Left ventricle myocardium inferior (tissue), 1 donor: ENCODE measurements at places on chromosomes 3 and 15. TPM values are rescaled to one million over a fixed set of nuclear protein-coding genes. Genes with fewer than 3 reads are reported as not detected.

DNA sequence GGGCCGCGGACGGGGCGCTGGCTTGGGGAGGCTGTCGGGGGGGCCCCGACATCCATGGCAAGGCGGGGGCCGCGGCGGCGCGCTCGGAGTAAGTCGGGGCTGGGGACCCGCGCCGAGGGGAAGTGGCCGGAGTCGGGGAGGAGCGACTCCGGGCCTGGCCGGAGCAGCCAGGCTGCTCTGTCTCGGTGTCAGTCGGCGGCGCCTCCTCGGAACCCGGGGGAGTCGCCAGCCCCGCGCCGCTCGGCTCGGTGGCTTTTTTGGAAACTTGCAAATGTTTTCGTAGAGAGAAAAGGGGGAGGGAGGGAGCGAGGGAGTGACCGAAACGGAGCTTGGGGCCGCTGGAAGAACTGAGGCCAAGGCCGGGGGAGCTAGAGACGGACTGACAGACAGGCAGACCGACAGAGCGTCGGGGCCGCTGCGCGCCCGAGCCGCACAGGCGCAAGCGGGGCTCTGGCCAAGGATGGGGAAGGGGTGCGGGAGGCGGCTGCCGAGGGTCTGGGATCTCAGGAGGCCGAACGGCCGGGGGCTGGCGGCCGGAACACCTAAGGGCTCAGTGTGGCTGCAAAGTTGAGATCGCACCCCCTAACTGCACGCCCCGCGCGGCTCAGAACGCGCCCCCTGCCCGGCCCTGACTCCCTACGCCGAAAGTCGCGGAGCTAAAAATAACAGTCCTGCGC lies 5.0 kb downstream of the PTH1R start:
- DNase-seq, result no peak

DNA sequence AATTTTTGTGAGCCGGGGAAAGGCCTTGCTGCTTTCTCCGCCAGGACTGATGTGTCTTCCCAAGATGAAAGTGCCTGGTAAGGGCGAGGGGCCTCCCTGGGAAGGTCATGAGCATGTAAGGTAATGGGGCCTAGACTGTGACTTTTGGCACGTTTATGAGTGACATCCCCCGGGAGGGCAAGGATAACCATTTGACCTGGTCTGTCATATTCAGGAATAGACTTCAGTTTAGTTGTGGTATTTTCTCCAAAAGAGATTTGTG lies 631 bp upstream of the CNBP start:
- no peak for DNase-seq

DNA sequence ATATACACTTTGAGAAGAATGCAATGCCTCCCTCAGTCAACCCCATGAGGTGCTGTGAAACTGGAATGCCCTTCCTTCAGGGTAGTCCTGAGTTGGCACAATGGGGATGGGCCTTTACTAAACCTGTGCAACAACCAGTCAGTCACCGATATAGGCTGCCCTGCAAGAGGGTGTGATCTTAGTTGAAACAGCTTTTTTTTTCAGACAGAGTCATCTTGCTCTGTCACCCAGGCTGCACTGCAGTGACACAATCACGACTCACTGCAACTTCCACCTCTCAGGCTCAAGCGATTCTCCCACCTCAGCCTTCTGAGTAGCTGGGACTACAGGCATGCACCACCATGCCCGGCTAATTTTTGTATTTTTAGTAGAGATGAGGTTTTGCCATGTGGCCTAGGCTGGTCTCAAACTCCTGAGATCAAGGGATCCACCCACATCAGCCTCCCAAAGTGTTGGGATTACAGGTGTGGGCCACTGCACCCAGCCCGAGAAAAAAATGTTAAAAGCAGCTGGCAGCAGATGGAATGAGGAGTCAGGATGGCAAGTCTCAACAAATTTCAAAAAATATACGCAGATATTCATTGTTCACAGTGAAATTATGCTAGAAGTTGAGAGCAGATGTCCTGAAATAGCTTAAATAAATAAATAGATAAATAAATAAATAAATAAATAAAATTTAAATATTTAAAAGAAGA lies 31.8 kb downstream of the MYO5A start:
- no peak for DNase-seq

DNA sequence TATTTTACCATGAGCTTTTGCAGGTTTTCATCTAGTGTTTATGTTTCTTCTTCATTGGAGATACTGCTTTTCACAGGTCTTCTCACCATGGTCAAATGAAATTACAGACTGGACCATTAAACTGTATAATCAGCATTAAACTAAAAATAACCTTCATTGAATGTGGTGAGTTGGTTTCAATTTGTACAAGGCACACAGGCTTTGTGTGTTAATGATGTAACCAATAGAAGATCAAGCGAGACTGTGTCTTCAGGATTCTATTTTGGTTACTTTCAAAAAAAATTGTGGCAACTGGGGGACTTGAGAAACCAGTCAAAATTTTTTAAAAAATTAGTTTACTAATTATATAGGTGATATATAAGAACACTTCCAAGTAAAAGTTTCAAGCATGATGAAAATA lies 54.3 kb upstream of the GCSAM start:
- DNase-seq, result no peak

DNA sequence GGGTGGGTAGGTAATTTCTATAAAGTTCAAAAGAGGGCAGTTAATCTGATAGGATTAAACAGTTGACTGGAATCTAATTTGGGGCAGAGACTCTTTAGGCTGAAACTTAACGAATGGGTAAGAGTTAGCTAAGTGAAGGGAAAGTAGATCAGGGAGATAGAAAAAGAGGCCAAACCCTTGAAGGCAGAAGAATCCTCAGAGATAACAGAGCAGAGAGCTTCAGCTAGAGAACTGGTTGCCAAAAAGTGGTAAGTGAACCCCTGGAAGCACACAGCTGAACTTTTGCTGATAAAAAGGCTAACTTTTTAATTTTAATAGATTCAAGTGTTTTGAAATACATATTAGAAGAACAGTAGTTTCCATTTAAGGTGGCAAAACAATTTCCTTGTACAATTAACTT lies 99.2 kb downstream of the FHIT start:
- DNase-seq, result no peak

DNA sequence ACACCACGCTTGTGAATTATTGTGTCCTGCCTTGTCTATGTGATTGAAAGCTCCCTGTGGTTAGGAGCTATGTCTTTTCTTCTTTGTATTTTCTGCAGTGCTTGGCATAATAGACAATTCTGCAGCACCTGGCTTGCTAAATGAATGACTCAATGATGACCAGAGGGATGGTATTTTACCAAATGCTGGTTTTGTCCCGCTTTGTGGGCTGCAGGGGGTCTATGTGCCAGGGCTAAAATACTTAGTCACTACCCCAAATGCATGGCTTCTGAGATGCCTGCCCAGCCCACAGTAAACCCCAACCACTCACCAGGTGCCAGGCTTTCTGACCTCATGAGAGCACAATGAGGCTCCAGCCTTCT lies 50.9 kb downstream of the BOC start:
- DNase-seq, result no peak

- DNase-seq, result no peak
These were observed 687.9 kb upstream of the GRM7 start for GRCh38 chr3:6172871-6173642.

DNA sequence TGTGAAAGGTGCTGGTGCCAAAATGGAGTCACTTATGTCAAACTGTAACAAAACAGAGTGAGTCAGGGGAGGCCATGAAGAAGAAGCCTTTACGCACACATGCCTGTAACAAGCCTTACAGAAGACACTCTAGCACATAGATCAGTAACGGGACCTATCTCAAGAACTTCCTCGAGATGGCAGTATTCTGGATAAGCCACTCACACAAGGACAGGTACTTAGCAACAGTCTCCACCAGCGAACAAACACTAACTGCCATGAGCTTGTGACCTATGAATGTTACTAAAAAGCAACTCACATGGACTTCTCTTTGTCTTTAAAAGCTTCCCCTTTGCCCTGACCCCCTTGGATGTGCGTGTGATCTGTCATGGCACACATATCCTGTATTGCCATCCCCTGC lies 235.1 kb downstream of the CD47 start:
- DNase-seq, result no peak

GRCh38 chr15:62722237-62722636 lies 320.3 kb upstream of the TPM1 start:
- no peak for DNase-seq

DNA sequence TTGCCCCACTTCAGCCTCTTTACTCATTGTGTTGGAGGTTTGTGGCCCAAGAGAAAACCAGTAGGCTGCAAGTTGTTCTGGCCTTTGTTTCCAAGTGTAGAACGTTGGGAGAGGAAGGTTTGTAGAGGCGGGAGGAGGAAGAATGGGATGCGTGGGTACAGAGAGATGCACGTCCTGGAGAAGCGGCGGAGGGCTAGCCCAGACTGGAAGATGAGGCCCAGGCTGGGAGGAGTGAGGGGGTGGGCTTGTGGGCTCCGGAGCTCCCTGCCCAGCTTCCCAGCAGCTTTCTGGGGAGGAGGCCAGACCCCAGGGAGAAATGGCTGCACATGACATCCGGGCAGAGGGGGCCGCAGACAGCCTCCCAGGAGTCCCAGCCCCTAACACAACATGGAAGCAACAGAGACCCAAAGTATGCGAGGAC lies 5.3 kb downstream of the PLA2G4F start:
- DNase-seq, result no peak

GRCh38 chr3:168801794-168802193 lies 706.1 kb upstream of the GOLIM4 start:
- DNase-seq, result no peak

GRCh38 chr3:33791477-33792166 lies 6.8 kb upstream of the PDCD6IP start:
- DNase-seq, result no peak

GRCh38 chr15:87703327-87704111 lies 553.0 kb downstream of the NTRK3 start:
- no peak for DNase-seq

- DNase-seq, result peak; percentile 35
These were observed 20.8 kb downstream of the CAND2 start for GRCh38 chr3:12817343-12817710.

- DNase-seq, result no peak
These were observed 13.0 kb downstream of the CYP1A1 start for GRCh38 chr15:74712311-74712710.

DNA sequence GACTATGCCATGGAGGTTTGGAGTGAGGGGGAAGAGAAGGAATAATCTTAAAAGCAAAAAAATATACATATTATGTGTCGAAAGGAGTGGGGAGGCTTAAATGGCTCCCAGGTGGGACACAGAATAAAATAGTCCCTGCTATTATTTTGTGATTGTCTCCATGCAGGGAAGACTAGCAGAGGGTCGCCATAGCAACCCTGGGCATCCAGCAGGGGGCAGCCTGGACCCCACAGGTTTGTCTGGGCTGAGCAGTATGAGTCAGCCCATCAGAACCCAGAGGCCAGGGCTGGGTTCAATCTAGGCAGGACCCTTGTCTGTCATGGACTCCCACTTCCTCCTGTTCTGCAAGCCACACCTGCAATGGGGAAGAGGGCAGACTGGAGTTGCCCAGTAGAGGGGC lies 17.6 kb upstream of the LINGO1 start:
- DNase-seq, result no peak

DNA sequence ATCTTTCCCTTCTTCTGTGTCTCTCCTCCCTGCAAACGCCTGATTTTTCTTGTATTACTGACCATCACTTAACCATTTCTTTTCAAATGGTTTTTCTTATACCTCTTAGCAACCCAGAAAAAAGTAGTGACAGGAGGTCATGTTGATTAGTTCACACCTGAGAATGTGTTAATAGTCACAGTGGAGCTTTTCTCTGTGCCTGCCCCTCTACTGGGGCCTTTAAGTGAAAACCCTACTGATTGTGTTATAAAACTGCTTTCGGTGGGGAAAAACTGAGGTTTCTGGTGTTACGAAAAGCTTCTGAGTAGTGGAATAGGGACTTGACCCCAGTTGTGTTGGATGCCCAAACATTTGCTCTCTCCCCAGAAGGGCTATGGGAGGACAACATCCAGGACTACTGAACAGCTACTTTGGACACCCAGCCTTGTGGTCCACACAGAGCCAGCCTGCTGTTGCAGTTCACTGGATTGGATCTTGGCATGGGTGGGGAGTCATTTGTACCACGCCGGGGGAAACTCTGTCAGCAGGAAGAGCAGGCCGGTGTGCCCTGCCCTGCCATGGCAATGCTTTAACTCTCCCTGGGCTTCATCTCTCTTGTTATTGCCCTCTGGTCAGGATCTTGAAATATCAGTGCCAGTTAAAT lies 10.3 kb downstream of the GPR87 start:
- no peak for DNase-seq

DNA sequence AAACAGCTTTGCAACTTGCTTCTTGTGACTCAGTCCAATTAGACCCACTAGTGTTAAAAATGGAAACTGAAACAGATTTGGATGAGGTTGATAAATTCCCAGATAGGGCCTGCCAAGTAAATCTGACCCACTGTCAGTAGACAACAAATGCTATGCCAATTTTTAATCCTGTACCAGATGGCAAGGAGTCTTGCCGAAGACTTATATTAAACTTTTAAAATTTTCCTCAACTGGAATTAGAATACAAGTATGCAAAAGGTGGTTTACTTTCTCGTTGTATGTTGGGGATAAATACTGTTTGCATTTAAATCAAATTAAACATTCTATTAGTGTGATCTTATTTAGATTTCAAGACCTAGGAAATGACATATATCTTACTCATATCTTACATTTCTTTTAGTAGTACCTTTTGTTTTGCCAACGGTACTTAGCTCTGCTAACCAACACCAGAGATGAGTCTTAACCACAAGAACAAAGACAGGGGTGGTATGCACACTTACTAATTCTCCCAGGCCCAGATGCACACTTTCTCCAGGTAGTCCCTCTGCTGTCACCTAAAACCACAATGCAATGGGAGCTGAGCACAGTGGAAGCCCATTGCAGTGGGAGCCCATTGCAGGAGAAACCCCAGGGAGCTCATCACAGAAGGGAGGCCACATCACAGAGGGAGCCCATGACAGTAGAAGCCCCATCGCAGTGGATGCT lies 77.8 kb downstream of the WWTR1 start:
- no peak for DNase-seq

GRCh38 chr3:31768479-31769125 lies 212.5 kb downstream of the OSBPL10 start:
- peak; percentile 28 for DNase-seq

GRCh38 chr3:95408464-95408862 lies 1345.6 kb downstream of the NSUN3 start:
- no peak for DNase-seq

- peak; percentile 86 for DNase-seq
These were observed at the start of gene RBMS3 for GRCh38 chr3:29280404-29281093. Gene RBMS3 (plus strand): TSS chr3:29281071.

GOLGA6D gene
- total RNA-seq, result not detected

GOLGA8J gene
- 0.41 TPM for total RNA-seq

CATSPER2 gene
- total RNA-seq, result 1.2 TPM

CCDC54 gene
- not detected for total RNA-seq

GRK7 gene
- total RNA-seq, result not detected

LRRN1 gene
- 0.11 TPM for total RNA-seq

SI gene
- not detected for total RNA-seq

ALPK3 gene
- 181 TPM for total RNA-seq

MED12L gene
- 0.82 TPM for total RNA-seq

CFAP44 gene
- total RNA-seq, result 1.5 TPM

TJP1 gene
- total RNA-seq, result 108 TPM

CLDN11 gene
- total RNA-seq, result 4.3 TPM
